ENCODE measurements at places on chromosomes 11 and 22.

- peak; percentile 94 for DNase-seq
These were observed 3.2 kb downstream of the MYEOV start for GRCh38 chr11:69296890-69297786.

- peak; percentile 12 for DNase-seq
These were observed 51.5 kb downstream of the FAM181B start for GRCh38 chr11:82682003-82682751.

- no peak for DNase-seq
These were observed 3.1 kb upstream of the CTSD start for GRCh38 chr11:1766719-1767398.

GRCh38 chr11:22169833-22170232, 23.1 kb upstream of the ANO5 start:
- no peak for DNase-seq

GRCh38 chr11:76161261-76161961, 44.9 kb downstream of the WNT11 start:
- no peak for DNase-seq

GRCh38 chr11:99937330-99937729, 749.8 kb upstream of the ARHGAP42 start:
- no peak for DNase-seq

- DNase-seq, result no peak
These were observed 355.6 kb upstream of the DDI1 start for GRCh38 chr11:103680826-103681225.

DNA sequence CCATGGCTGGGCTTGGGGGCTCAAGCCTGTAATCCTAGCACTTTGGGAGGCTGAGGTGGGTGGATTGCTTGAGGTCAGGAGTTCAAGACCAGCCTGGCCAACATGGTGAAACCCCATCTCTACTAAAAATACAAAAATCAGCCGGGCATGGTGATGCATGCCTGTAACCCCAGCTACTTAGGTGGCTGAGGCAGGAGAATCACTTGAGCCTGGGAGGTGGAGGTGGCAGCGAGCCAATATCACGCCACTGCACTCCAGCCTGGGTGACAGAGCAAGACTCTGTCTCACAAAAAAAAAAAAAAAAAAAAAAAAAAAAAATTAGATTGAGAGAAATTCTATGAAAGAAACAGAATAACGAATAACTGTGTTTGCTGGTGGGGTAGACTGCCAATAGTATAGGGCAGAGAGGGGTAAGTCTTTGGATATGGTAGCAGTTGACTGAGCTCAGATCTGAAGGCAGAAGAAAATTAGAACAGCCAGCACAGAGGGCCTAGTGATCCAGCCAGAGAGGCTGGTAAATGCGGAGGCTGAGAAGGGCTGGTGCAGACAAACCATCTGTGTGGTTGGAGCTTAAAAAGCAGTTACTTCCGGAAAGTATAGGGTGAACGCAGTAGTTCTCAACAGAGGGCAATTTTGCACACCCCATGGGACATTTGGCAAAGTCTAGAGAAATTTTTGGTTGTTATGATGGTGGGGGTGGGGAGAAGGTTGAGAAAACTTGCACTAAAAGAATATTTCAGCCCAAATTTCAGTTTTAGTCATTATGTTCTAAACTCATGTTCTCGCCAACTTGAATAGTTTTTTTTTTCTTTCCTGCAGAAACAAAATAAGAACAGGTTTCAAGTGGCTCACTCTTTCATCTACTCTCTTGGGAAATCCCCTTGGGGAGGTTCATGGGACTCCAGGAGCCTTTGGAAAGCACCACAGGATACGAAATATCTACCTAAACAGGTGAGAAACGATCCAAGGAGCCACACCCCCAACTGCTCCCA, 1.6 kb upstream of the HORMAD2 start:
- DNase-seq, result no peak

DNA sequence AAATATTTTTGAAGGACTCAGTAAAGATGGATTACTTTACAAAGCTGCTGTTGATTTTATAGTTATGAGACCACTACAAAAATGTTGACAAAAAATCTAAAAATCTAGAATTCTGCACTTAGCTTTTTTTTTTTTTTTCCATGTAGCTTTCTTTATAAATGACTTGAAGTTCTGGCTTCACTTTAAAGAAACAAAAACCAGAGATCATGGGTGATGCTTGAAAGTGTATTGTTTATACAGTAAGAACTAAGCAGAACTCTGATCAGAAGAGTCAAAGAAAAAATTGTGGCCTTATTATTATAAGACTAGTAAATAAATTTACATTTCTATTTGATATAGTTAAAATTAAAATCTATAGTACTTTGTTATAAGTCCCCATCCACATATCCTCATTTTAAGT, 301.7 kb downstream of the BLID start:
- DNase-seq, result no peak

DNA sequence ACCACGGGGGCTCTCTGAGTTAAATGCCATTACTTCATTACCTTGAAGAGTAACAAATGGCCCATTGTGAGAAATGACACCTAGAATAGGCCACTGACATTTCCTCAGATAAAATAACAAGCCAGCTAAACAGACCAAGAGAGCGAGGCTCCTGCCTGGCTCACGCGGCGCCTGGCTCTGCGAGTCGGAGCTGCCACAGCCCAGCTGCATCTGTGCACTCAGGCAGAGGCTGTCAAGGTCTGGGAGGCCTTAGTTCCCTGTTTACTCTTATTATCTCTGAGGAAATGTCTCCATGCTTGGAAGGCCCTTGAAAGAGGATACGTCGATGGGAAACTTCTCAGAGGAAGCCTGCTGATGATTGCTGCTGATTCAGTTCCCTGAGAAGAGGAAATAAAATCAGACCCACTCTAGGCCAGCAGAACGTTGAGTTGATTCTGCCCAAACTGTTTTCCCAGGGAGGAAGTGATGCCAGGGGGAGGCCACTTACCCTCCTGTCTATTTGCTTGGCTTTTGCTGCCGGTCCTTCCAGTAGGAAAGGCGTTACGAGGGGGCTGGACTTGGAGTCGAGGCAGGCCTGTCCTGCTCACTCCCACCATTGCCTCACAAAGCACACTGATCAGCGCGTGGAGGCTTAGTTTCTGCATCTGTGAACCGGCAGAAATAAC, 208.8 kb downstream of the TBC1D22A start:
- DNase-seq, result no peak

DNA sequence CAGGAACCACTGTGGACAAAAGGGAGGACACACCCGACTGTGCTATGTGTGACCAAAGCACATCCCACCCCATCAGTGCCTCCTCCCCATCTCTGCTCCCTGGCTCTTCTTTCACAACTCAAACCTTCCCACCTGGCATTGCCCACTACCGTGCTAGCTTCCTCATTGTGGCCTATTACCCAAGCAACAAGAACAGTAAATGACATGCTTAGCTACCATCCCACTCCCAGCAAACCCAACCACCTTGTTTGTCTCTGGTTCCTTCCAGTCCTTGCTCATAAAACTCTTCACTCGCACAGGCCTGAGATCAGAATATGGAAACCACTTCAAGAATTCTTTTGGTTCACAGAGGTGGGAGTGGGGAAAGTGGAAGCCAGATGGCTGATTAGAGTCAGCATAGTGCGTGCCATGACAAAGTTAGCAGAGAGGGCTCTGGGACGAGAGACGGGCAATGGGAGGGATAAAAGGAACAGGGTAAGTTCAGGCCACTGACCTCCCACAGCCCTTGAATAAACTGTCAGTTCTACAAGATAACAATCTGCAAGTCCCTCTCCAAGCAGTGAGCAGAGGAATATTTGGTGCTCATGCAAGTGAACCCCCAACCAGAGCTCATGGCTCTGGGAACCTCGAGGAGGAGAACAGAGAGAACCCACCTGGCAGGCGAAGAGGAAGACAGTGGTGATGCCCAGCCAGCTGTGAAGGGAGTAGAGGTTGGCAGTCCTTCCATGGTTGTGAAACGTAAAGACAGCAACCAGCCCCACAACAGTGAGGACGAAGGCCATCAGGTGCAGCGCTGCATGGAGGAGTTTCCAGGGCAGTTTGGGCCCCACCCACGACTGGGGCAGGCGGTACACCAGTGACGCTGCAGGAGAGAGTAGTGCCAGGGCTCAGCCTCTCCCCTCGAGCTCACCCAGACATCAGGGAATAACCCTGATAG, 8.3 kb downstream of the CYB561A3 start:
- no peak for DNase-seq

- peak; percentile 70 for DNase-seq
These were observed 26.7 kb downstream of the UPB1 start for GRCh38 chr22:24521791-24522245.

- DNase-seq, result no peak
These were observed 12.7 kb downstream of the EHF start for GRCh38 chr11:34633640-34633989.

DNA sequence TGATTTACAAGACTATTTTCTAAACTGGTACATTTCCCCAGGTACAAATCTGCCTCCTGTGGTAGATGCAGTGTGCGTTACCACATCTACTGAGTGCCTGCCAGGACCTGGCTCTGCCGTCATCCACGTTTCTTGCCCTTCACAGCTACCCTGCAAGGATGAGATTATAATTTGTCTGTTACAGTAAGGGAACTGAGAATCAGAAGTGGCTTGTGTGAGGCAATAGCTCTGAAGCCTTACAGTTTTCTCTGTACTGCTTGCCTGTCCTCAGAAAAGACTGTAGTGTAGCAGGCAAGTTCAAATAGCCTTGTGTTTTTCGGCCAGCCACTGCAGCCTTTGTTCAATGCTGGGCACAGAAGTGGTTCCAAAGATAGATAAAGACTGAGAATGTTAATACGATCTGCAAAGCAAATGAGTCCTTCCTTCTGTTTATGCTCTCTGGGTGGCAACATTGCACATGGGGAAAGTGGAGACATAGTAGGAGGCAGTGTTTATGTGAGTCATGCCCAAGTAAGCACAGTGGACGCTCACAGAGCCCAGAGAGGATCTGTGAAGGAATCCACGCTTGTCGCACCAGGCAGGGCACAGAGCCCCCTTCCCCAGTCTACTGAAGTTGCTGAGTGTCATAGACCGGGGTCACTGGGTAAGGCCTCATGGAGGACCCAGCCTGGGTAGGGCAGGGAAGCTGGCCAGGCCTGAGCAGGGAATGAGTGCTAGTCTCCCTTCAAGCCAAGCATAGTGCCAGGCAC, 49.1 kb downstream of the MICAL2 start:
- DNase-seq, result no peak

DNA sequence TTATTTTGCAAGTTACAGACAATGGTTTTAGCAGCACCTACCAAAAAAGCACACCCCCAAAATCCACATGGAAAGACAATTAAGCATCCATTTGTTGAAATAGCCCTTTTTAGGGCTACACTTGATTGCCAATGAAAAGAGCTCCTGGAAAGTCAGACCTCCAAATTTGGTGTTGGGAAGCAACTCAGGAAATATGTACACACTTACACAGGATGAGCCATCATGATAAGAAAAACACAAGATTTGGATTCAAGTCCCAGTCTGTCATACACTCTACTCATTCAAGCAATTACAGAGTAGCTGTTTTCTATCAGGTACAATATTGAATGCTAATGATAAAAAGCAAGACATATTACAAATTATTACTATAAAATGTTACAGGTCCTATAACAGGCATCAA, 31.5 kb downstream of the FAM168A start:
- no peak for DNase-seq

DNA sequence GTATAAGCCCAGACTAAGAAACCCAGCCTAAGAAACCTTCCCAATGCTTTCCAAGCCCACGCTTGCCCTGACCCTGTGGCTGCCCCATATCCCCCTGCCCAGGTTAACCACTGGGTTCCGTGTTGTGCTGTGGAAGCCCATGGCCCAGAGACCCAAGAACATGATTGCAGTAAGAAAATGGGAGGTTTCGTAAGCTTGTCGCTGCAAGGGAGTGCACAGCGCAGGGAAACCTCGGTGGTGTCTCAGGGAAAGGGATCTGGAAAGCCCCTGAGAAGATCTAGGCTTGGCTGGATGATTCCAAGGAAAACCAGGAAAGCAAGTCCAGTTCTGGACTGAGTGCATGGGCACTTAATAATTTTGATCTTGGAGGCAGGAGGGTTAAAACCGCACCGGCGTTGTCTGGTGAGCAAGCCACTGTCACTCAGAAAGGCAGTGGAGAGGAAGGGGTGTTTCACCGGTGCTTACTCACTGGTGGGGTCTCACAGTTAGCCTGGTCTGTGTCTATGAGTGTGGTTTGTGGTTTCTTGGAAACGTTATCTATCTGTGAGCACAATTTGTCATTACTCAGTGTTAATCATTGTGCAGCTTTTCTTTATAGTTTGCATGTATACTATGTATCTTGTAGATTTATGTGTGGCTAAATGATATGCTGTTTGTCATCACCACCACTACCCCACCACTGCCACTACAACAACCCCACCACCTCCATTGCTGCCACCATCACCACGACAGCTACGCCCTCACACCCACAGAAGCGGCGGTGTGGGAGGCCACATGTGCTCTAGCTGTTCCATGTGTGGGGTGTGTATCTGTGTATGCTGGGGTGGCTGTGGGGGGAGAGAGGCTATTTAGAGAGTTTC, 53.3 kb upstream of the PRDM11 start:
- DNase-seq, result no peak

GRCh38 chr11:72844356-72844755, 30.1 kb downstream of the ATG16L2 start:
- DNase-seq, result no peak

- DNase-seq, result no peak
These were observed 2.5 kb downstream of the TAF10 start for GRCh38 chr11:6609502-6610015.

DNA sequence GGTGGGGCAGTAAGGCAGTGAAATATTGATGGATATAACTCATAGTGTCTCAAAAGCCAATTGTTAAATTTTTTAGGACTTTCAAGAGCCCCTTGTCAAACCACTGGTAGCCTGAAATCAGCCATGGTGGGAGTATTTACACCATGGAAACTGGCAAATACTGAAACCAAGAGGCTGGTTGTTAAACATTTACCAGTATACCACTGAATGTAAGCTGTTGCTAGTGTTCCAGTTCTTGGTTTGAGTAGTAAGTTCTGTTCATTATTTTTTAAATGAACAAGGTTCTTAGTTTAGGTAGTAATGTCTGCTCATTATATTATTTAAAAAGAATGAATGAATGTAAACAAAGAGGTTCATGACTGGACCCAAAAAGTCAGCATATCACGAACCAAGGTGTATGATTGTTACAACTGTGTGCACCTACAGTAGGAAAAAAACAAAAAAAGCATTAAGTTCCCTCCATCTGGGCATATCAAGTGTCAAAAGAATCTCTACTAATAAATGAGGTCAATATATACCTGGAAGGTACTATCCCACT, 4.5 kb upstream of the EIF3F start:
- DNase-seq, result no peak

GRCh38 chr11:46370253-46370652, 11.2 kb upstream of the MDK start:
- DNase-seq, result no peak

- no peak for DNase-seq
These were observed 3.7 kb upstream of the MUC5AC start for GRCh38 chr11:1153951-1154493.

DNA sequence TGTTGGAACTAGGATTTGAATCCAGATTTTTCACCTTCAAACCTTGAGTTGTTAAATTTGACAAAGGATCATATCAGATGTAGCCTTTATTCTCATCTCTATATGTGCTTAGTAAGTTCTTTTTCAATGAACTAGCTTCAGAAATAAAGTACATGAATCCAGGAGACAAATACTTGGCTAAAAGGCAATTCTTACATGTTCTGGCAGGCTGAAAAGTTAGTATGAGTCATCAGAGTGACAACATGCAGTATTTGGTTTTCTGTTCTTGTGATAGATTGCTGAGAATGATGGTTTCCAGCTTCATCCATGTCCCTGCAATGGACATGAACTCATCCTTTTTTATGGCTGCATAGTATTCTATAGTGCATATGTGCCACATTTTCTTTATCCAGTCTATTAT, 40.4 kb downstream of the BBOX1 start:
- DNase-seq, result no peak

- DNase-seq, result peak; percentile 71
These were observed 845 bp downstream of the MPPED2 start for GRCh38 chr11:30585125-30585891.
